Brain microvascular endothelial cell (primary cell): ENCODE measurements at places on chromosomes 2 and 18.

DNA sequence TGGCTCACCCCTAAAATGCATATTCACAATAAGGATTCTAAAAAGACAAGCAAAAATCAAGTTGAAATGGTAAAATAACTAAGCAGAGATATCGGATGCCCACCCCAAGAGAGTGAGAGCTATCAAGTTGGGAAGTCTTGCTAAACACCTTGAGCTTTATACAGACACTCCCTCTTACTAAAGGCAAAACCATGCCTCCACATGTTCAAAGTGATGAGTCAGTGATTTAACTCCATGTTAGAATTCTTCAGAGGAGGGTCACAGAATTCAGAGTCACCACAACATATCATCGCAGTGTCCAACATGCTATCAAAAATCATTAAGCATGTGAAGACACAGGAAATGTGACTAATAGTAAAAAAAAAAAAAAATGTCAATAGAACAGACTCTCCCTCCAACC is 20.6 kb upstream of the ST8SIA3 start:
- no peak for DNase-seq

GRCh38 chr2:195741191-195741590 is 84.2 kb downstream of the SLC39A10 start:
- no peak for DNase-seq

GRCh38 chr2:239249776-239250175 is 151.0 kb downstream of the HDAC4 start:
- DNase-seq: peak; percentile 68

- no peak for DNase-seq
Observed at GRCh38 chr2:234960175-234961088, 8.6 kb downstream of the SH3BP4 start.
